ENCODE measurements at places on chromosomes 3 and 15.

DNA sequence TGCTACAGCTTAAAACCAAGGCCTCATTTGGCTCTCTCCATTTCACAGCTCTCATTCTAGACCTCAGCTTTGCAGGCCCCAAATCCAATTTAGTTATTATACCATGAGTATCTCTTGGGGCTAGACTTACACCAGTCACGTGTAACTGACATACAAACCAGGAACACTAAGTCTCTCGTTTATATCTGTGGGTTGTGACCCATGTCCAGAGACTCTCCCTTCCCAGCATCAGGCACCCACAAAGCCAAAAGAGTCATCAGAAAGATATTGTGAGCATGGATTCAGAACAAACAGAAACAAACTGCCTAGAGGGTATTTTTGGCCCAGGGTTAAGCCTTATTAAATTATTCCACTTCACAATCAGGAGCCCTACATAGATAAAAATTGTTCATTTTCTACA, 5.6 kb upstream of the CCDC13 start:
- DNase-seq, result peak; percentile 76

DNA sequence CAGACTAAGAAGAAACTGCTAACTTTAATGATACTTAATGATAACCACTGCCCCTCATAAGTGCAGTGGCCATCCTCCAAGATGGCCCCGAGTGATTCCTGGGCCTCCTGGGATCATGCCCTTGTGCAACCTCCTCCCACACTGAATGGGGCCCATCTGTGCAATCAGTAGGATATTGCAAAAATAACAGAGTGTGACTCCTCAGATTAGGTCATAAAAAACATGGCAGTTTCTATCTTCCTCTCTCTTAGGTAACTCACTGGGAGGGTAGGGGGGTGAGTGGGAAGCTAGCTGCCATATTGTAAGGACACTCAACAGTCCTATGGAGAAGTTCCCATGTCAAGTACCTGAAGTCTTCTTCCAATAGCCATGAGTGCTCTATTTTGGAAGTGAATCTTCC, 173.0 kb downstream of the SHQ1 start:
- no peak for DNase-seq

- no peak for DNase-seq
Observed at GRCh38 chr15:90076716-90077115, 25.6 kb downstream of the IDH2 start.

- peak; percentile 98 for DNase-seq
Observed at GRCh38 chr3:64977308-64978100, 289.7 kb upstream of the ADAMTS9 start.

GRCh38 chr3:149384911-149385321, 7.5 kb upstream of the TM4SF1 start:
- peak; percentile 99 for DNase-seq
